ENCODE measurements at places on chromosomes 1 and 21.

- no peak for DNase-seq
These were observed 158.3 kb downstream of the PLA2G4A start for GRCh38 chr1:186987065-186987464.

DNA sequence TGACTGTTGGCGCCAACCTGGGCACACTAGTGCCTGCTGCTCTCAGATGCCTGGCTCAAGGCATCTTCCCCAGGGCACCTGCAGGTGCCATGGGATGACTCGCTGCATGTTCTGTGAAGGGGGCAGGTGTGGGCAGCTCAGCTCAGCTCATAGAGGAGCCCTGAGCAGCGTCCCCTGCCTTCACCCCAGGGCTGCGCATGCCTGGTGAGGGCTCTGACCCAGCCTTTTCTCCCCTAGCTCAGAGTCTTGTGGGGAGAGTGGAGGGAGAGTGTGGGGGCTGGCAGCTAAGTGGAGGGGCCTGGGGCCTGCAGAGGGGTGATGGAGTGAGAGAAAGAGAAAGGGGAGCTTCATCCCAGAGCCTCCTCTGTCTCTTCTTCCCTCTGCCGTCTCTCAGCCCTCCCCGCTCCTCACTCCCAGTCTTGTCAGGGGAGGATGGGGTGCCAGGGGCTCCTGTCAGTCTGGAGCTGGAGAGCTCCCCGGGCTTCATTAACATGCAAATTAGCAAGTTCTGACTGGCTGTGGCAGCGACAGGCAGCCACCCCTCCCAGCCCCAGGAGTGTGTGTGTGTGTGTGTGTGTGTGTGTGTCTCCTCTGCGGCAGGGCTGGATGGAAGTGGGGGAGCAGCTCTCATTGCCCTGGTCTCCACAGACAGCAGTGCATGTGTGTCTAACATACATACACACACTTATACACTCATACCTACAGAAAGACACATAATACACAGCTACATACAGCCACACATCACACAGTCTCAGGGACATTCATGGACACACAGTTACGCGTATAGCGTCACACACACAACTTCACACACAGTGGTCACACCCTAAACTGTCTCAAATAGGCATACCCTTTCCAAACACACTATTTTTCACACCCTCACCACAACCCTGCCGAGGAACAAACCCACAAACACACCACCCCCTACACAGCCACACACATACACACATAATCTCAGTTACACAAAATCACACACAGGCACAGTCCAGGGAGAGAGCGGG is 34.0 kb downstream of the FOXO6 start:
- no peak for DNase-seq

- DNase-seq, result no peak
These were observed 4.8 kb upstream of the SELENON start for GRCh38 chr1:25795211-25795610.

GRCh38 chr1:228794810-228795209 is 59.5 kb downstream of the RHOU start:
- DNase-seq, result no peak

GRCh38 chr1:219427403-219427802 is 185.5 kb downstream of the ZC3H11B start:
- DNase-seq, result no peak

DNA sequence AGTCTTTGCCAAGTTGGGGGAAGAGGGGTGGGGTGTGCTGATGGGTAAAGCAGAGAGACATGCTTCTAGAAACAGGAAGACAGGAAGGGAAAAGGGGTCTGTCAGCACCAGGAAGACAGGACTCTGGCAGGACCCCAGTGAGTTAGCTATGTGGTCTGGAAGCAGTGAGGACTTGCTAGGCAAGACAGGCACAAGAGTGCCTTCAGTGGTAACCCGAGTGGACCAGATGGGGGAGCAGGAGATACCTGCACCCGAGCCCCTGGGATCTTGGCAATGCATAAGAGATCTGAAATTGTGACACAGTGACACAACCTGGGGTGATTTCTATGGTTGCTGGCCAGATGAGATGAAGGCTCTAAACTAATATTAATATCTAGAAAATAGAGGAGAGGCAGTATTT is 7.0 kb downstream of the TLR5 start:
- DNase-seq, result no peak

DNA sequence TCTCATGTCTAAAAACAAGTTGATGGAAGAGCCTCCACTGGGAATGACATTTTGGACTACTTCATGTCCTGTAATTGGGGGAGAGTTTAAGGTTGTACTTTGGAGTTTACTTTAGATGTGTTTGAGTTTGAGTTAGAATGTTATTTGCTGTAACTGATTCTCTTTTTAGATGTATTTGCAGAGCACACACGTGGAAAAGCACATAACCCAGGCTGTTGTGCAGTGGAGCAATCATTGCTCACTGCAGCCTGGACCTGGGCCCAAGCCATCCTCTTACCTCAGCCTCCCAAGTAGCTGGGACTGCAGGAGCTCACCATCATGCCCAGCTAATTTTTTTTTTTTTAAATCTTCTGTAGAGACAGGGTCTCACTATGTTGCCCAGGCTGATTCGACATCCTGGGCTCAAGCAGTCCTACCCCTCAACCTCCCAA is 36.7 kb upstream of the SH3D21 start:
- DNase-seq, result no peak

- DNase-seq, result no peak
These were observed 10.2 kb upstream of the UBL4B start for GRCh38 chr1:110102081-110102480.

DNA sequence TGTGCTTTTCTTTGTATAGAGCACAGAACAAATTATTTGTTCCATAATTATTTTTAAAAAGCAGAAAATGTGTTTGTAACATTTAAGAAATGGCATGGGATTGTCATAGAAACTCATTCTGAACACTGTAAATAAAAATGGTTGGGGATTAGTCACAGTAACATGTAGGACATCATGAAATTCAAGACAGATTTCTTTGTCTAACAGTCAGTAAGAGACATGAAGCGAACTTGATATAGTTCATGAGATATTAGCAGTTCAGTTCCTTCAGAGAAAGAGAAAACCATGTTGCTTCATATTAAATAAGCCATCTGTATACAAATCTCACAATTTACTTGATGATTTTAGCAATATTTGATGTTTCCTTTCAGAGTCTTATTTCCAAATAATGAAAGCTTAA is 19.7 kb downstream of the NFIA start:
- no peak for DNase-seq

- no peak for DNase-seq
These were observed 19.1 kb downstream of the OLFML3 start for GRCh38 chr1:113998361-113998760.

- DNase-seq, result no peak
These were observed 51.3 kb upstream of the HOOK1 start for GRCh38 chr1:59763418-59763817.

GRCh38 chr1:229040630-229041358 is 230.1 kb upstream of the RAB4A start:
- no peak for DNase-seq

DNA sequence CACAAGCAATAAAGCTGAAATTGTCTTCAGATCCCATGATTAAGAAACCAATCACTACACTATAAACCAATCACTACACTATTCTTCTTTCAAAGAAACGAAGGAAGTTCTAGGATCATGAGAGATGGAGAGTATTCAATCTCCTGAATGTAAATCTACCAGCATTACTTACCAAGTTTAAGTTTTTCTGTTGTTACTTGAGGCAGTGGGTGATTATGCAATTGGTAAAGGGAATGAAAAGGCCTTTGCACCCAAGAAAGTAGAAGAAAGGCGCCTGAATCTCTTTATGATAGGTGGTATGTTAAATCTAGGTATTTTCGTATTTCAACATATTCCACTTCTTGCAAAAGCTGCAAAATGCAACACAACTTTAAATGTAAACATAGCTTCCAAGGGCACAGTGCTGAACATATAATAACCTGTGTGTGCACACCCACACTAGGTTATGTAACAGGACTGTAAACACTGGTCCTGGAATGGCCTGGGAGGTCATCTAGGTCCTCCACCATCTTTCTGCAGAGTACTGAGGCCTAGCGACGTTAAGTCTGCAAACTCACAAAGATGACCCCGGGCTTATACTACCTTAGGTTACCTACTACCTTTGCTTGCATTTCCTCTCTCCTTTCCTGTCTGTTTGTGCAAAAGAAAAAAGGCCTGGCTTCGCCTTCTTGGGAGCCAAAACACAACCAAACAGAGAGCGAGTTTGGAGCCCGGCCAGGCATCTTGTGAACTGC is 1.1 kb upstream of the UAP1 start:
- no peak for DNase-seq

DNA sequence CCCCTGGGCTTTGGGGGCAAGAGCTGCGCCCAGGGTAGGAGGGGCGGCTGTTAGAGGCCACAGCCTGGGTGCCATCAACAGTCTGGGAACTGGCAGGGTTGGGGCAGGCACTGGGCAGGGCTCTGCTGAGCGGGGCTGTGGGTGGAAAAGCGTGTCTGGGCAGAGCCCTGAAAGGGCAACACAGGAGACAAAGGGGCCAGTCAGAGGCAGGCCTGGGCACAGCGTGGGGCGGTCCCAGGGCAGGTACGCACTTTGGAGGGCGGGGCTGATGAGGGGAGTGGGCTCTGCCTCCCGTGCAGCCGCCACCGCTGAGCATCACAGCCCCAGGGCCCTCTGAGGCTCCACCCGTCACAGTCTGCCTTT is 13.9 kb downstream of the CELSR2 start:
- DNase-seq, result no peak

- DNase-seq, result no peak
These were observed 41.7 kb upstream of the PTCH2 start for GRCh38 chr1:44884746-44885145.

GRCh38 chr1:86965827-86966182 is 51.4 kb downstream of the HS2ST1 start:
- DNase-seq, result no peak

DNA sequence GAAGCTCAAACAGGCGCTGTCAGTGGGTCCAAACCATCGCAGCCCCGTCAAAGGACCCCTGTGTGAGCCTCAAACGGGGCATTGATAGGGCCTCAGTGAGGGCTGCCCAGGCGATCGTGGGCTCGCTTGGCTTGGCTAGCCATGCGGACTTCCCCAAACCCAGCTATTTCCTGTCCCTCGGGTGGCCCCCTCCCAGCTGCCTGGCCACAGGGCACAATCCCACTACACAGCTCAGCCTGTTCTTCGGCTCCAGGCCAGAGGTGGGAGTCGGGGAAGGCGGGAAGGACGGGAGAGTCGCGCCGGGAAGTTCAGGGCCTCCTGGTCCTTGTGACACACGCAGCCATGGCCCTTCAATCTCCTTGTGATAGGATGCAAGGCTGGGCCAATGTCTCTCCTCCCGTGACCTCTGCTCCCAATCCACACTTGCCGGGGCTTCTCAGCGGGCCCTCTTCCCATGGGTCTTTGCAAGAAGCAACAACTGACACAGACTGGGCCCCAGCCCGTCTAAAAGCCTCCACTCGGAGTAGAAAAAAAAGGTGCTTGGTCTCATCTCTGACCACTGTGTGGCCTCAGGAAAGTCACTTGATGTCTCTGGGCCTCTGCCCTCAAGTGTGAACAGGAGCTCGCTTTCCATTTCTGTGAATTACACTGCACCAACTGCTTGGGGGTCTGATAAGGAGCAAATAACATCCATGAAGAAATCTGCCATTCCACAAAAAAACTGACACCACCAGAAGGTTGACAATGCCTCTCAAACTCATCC is 7.1 kb upstream of the MATN1 start:
- no peak for DNase-seq

DNA sequence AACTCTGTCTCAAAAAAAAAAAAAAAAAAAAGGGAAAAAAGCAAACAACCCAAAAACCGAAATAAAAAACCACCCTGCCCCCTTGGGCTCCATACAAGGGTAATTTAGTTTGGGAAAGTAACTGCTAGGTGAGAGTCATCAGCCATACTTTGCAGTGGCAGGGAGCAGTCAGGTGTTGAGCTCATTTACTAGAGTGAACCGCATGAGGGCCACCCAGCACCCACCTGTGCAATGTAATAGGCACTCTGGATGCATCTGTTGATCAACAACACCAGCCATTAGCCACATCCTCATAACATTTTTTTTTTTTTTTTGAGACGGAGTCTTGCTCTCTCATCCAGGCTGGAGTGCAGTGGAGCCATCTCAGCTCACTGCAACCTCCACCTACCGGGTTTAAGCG is 9.1 kb downstream of the INAVA start:
- no peak for DNase-seq

DNA sequence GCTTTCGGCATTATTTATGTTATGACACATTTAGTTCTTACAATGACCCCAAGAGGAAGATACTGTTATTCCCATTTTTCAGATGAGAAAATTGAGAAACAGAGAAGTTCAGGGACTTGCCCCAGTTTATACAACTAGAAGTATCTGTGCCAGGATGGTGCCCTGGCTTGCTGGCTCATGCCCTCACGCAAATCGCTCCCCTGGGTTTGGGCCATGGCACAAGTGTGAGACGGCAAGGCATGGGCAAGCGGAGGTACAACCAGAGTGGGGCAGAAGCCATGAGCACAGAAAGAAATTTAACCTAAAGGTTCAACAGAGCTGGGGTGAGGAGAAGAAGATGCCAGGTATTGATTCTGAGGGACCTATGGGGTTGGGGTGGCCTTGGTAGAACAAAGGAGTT is 469.8 kb downstream of the DSCAM start:
- DNase-seq, result no peak

DNA sequence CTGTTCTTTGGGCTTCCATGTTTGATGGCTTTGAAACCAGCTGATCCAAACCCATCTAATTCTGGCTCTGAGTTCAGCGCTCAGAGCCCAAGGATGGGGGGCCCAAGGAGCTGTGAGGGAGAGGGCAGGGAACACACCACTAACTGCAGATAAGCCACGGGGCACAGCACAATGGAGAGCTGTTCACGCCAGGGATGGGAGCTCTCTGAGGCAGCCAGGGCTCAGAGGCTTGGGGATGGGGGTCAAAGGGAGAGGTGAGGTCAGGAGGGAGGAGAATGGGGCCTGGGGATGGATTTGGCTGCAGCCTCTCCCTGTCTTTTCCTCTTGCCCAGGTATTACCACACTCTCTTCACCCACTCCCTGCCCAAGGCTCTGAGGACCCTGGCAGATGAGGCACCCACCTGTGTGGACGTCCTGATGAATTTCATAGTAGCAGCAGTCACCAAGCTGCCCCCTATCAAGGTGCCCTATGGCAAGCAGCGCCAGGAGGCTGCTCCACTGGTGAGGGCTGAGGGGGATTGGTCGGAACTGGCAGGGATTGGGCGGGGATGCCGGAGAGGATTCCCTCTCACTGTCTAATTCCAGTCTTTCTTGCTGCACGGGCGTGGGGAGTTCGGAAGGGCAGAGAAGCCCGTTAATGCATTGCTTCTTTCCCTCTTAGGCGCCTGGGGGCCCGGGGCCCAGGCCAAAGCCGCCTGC is 11.3 kb downstream of the SLC30A2 start:
- no peak for DNase-seq

- DNase-seq, result no peak
These were observed 1386.0 kb upstream of the ADGRL4 start for GRCh38 chr1:80392529-80392928.

DNA sequence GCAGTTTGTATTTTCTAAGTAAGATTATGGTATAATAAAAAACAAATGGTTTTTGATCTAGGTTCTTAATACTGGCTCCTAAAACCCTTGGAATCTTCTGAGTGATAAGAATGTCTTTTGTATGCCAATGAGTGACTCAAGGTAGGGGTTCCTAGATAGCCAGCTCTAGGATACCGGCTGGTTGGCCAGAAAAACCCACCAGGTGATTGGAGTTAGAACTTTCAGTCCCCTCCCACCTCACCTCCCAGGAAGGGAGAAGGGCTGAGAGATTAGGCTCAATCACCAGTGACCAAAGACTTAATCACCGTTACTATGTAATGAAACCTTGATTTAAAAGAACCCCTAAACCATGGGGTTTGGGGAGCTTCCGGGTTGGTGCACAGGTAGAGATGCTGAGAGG is 8.7 kb upstream of the BRDT start:
- DNase-seq, result no peak

GRCh38 chr1:160724465-160725242 is 13.0 kb upstream of the CD48 start:
- no peak for DNase-seq
